Stomach (tissue), 19 donors: ENCODE measurements at places on chromosomes 2 and 18. TPM values are rescaled to one million over a fixed set of nuclear protein-coding genes. Genes with fewer than 3 reads are reported as not detected.

GRCh38 chr18:3147935-3148554 lies 71.7 kb downstream of the MYOM1 start:
- H3K4me3 ChIP-seq: no peak overlapping the region
- no peak for DNase-seq
- H3K36me3 ChIP-seq: no peaks in the 10 kb centered on the region
- H3K27ac ChIP-seq: no peak overlapping the region
- no peaks in the 10 kb centered on the region for H3K27me3 ChIP-seq
- no peaks in the 10 kb centered on the region for H3K4me1 ChIP-seq

DNA sequence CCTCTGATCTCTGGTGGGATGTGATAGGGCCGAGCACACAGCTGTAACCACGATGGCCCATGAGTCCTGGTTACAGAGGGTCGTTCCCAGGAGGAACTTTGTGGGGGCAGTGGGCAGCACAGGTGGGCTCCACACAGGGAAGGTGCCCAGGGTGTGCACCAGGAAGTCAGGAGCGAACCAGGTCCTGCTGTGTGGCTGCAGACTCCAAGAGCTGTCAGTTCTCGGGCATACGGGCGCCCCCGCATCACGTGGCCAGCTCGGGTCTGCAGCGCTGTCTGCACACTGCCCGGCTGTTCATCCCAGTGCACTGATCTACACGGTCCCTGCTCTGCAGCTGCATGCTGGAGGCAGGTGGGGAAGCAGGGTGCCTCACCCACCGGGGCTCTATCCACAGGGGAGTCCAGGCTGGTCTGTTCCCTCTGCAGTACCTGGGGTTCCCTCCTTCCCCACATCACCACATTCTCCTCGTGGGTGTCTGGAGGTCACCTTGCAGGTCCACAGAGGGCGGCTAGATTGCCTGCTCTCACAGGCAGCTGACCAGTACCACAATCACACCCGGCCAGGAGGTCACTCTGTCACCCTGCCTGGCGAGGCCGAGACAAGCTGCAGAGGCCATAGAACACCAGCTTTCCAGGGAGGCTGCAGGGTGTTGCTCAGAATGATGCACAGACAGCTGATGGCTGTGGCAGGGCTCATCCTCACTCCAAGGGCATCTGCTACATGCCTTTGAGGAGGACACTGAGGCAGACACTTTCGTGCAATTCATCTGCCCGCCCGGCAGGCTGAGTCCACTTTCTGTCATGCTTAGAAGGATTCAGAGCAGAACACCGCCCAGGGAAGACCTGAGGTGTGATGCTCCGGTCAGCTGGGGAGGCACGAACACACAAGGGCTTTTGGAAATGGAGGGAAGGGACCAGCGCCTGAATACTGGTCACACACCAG lies 202.7 kb downstream of the EIPR1 start:
- DNase-seq: no peak
- H3K4me3 ChIP-seq: no peak overlapping the region
- peaks cover 72% of the 10 kb centered on the region for H3K36me3 ChIP-seq

DNA sequence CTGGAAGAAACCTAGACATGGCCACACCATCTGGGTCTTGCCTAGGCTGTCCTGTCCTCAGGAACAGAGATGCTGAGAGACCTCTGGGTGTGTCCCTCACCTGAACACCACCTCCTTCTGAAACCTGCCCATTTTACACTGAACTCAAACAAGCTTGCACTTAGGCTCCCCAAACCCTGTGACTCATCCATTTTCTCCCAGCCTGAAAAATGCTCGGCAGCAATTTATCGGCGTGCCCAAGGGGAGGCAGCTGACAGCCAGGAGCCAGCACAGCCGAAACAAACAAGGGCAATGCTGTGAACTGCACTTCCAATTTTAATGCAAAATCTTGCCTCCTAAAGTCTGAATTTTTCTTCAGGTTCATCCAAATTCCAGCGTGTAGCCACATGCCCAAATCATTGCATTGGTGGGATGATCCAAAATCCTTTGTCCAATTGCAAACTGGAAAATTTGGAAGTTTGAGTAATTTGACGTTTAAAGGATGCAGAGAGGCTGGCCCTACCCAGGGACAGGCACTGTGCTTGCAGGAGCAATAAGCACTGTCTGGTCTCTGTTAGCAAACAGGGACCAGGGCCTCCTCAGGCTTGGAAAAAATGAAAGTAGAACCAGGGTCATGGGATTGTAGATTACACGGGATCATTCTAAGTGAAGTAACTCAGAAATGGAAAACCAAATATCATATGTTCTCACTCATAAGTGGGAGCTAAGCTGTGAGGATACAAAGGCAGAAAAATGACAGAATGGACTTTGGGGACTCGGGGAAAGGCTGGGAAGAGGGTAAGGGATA lies 67.7 kb downstream of the GALNT14 start:
- no peaks in the 10 kb centered on the region for H3K4me1 ChIP-seq
- H3K4me3 ChIP-seq: no peak overlapping the region
- DNase-seq: no peak
- H3K36me3 ChIP-seq: no peaks in the 10 kb centered on the region

Gene BOLL
- total RNA-seq: not detected

GRCh38 chr2:95122197-95122551 lies 566 bp upstream of the MRPS5 start:
- no peak for DNase-seq
- H3K36me3 ChIP-seq: no peaks in the 10 kb centered on the region
- H3K27me3 ChIP-seq: no peaks in the 10 kb centered on the region
- peak overlapping the region; percentile 98 for H3K4me3 ChIP-seq
- H3K27ac ChIP-seq: peak overlapping the region; percentile 92
